ENCODE measurements at places on chromosomes 16 and 17.

DNA sequence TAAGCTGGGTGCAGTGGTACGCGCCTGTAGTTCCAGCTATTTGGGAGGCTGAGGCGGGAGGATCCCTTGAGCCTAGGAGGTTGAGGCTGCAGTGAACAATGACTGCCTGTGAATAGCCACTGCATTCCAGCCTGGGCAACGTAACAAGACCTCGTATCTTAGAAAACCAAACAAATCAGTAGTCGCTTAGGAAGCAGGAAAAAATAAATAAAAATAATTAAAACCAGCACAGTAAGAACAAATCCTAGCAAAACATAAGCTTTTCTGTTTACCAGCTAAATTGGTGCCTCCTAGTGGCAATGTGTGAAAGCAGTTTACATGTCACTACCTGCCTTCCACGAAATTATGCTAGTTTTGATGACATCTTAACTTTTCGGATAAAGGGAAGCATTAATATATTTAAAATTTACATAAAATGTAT is 1.3 kb downstream of the ARMC5 start:
- DNase-seq: no peak

- no peak for DNase-seq
These were observed 6.8 kb upstream of the SP6 start for GRCh38 chr17:47857551-47858455.

DNA sequence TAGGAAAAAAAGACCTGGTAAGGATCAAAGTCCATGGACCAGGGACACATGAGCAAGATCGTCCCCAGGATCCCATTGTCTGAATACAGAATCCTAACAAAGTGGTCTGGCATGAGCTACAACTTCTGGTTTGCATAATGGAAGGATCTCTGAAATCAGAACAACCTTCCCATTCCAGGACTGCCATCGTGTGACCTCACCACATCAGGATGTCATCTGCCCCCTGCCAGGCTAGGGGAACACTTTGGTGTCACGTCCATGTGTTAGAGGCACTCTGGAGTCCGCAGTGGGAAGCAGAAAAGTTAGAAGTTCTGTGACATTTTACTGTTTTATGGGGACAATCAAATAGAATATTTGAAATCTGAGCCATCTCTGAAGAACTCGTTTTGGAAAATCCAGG is 160.7 kb downstream of the RGS9 start:
- no peak for DNase-seq

DNA sequence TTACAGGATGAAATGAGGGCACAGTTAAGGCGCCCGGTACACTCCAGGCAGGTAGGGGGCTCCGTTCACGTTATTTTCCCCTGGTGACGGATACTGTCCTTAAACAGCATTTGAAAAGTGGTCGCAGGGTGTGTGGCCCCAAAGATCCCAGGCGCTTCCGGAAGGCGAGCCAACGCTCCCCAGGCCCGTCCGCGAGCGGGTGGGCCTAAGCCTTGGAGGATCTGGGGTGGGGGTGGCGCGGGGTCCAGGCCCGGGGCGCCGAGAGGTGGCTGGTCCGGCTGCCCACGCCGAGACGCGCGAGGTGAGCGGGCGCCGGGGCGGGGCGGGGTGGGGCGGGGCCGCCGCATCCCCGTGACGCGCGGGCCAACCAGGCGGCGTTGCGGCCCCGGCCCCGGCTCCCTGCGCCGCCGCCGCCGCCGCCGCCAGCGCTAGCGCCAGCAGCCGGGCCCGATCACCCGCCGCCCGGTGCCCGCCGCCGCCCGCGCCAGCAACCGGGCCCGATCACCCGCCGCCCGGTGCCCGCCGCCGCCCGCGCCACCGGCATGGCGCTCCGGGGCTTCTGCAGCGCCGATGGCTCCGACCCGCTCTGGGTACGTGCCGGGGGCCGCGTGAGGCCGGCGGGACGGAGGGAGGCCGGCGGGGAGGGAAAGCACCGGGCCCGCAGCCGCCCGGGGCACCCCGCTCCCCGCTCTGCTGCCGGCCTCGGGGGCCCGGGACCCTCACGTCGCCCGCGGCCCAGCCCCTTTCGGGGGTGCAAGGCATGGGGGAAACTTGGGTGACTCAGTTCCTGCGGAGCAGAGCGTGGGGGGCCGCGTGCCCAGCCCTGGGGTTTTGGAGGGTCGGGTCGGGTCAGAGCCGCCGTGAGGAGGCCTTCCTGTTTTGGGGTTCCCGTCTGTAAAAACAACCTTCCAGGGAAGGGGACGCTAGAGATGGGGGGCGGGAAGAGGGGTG is at the start of gene ABCC1:
ABCC1 (plus strand) TSS at position 407 of the 951 bp plus-strand sequence; CDS start at position 543, 136 bp downstream.
- DNase-seq: peak; percentile 59

DNA sequence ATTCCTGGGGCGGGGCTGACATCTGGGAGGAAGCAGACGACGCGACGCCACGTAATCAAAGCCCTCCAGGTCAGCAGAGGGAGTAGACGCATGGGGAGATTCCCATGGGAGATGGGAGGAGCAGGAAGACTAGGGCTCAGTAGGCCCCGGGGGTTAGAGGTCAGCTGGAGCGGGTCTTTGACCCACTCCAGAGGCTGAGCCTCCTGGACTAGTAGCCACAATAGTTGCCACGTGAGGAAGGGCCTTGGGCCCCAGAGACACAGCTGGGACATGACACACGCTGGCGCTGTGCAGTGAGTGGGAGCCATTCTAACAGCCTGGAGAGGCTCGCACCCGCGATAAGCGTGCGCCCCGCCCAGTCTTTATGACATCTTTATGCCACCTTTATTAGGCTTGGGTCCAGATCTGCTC is 95.7 kb upstream of the AMZ2 start:
- no peak for DNase-seq

DNA sequence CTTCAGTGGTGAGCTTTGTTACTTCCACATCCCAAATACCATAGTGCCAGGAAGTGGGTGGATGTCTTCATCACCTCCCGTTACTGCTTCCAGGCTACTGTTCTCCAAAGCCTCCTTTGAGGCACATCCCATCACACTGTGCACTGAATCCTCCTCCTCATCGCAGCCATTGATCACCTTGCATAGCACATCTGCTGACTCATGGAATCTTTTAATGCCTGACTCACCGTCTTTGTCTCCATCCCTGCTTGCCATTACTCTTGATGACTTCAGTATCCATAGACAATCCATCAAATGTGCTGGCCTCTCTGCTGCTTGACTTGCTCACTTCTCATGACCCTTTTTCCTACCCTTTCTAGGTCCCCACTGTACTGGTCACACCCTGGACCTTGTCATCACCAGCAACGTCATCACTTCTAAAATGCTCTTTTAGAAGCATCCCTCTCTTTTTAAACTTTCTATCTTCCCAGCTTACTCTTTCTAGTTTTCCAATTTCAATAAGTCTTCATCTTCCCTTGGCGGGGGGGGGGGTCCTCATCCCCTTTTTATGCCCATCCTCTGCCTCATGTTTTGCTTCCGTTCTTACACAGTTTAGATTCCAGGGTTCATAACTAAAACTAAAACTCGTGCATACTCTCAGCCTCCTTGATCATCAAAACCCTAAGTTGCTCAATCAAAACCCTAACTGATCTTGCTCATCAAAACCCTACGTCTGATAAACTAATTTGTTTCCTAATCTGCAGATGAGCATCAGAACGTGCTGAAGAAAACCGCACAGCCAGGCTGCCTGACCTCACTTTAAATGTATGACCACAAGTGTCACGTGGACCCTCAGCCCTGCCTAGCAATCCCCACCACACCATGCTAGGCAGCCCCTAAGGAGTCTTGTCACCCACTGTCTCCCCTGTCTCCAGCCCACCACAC is 289.7 kb upstream of the ZFHX3 start:
- no peak for DNase-seq

- no peak for DNase-seq
These were observed 20.3 kb downstream of the ALOX15B start for GRCh38 chr17:8059131-8059530.

DNA sequence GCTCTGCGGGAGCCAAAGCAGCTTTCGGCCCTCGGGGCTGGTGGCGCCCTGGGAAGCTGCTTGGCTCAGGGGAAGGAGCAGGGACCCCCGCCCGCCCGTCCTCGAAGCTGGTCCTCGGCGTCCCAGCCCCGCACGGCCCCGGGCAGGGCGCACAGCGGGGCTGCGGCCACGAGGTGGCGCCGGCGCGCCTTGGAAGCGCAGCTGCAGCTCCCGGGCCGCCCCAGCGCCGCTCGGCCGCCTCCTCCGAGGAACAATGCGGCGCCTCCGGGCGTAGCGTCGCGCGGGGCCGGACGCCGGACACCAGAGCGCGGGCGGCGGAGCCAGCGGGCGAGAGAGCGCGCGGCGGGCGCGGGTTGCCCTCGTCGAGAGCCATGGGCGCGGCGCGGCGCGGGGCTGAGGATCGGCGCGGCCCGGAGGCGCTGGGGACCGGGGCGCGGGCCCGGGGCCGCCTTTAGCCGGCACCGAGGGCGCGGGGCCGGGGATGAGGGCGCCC is at the start of gene MGAT5B:
MGAT5B (plus strand) TSS at position 229 of the 493 bp plus-strand sequence. CDS start 626 bp downstream, outside the sequence.
- DNase-seq: peak; percentile 91

- no peak for DNase-seq
These were observed 868.9 kb upstream of the SOX9 start for GRCh38 chr17:71251951-71252350.

- DNase-seq: no peak
These were observed 40.6 kb upstream of the CDH5 start for GRCh38 chr16:66325717-66326376.

DNA sequence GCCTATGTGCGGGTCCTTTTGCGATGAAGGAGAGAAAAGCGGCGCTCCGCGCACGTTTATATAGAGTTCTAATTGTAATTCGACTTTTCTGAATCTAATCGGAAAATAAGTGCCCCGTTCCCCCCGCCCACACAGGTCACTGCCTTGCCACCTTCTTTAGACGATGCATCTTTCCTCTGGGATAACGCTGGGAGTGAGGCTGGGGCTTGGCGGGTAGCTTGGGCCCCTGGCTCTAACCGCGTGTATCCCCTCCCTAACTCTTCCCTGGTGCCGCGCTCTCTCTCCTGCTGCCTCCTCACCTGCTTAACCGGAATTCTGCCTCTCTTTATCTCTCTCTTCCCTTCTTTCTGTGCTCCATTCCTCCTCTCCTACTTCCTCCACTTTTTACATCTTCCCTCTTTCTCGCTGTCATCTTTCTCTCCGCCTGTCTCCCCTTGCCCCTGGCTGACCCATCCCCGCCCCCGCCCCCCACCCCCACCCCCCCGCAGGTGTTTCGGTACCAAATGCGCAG is 2.6 kb downstream of the LHX1 start:
- no peak for DNase-seq

DNA sequence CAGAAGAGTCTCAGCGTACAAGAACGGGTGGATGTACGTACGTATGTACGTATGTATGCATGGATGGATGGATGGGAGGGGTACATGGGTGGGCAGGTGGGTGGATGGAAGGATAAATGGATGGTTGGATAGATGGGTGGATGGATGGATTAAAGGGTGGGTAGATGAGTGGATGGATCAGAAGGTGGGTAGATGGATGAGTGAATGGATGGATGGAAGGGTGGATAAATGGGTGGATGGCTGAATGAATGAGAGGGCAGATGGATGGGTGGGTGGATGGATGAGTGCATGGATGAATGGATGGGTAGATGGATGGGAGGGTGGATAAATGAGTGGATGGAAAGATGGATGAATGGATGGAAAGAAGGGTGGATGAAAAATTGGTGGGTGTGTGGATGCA is 45.6 kb downstream of the ENGASE start:
- DNase-seq: no peak

- DNase-seq: no peak
These were observed 100.6 kb upstream of the METRNL start for GRCh38 chr17:82978765-82979349.

- DNase-seq: peak; percentile 11
These were observed 145.7 kb upstream of the IRX3 start for GRCh38 chr16:54431997-54432896.

DNA sequence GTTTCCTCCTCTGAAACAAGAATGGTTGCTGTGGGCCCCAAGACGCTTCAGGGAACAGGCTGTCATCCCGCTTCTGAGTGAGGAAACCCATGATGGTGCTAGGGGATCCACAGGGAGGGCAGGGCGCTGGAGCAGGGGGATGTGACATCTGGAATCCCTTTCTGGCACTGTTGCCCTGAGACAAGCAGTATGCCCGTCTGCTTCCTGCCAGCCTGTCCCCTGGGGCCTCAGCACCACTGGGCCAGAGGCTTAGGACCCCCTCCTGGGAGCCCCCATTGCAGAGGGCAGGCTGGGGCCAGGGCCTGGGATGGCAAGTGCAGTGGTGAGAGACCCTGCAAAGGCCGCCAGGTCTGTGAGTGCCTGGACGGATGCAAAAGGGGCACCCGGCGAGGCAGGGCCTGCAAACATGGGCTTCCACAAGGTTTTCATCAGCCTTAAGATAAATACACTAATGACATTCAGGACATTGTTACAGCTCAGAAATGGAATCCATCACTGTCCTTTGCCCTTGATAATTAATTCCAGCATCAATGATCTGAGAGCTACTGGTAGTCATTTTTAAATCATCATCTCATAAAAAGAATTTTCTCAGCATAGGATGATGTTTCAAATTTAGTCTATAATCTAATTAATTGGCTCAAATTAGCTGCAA is 51.6 kb downstream of the PRMT7 start:
- no peak for DNase-seq

DNA sequence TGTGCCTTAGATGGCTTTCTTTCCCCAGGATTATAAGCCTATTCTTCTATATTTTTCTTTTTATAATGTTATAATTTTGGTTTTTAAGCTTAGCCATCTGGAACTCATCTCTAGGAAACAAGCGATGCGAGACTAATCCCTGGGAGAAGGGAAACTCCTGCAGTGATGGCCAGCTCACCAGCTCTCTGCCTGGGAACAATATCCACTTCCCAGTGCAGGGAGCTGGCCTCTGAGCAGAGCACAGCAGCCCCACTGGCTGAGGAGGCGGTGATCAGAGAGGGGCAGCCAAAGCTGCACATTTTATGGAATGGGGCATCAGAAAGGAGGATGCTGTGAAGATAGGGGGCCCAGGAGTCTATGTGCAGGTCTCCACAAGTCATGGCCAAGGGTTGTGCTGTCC is 183.3 kb downstream of the LGALS9B start:
- DNase-seq: no peak

GRCh38 chr16:7343243-7343642 is 10.6 kb downstream of the RBFOX1 start:
- no peak for DNase-seq

GRCh38 chr17:5419356-5419958 is at the start of gene NUP88:
TSS of gene NUP88 (minus strand) at chr17:5419662. CDS start at chr17:5419650, 12 bp downstream.
- DNase-seq: peak; percentile 94

DNA sequence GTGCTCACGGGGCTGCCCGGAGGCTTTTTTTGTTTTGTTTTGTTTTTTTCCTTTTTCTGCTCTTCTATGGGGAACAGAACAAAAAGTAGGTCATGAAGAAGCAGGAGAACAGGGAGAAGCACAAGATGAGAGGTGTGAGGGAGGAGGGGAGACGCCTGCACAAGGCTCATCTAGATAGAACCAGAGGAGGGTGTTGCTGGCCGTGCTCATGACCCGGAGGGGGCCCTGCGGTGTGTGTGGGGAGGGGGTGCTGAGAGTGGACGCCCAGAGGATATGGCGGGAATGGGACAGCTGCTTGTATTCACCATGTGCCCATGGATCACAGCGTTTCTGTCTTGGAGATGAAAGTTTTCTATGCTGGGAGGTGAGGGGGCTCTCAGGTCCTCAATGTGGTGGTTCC is 183.7 kb downstream of the FOXL1 start:
- DNase-seq: no peak

Data from Calu3 (cell line).